ENCODE measurements at places on chromosomes 5 and 9. TPM values are rescaled to one million over a fixed set of nuclear protein-coding genes. Genes with fewer than 3 reads are reported as not detected.

The NDOR1 gene
- total RNA-seq: 5.7 TPM

The AQP7 gene
- total RNA-seq: 173 TPM

The GLDC gene
- total RNA-seq: not detected

The IL9 gene
- total RNA-seq: not detected

The LRRTM2 gene
- total RNA-seq: 0.12 TPM

The CDC20B gene
- not detected for total RNA-seq

The EQTN gene
- not detected for total RNA-seq

DNA sequence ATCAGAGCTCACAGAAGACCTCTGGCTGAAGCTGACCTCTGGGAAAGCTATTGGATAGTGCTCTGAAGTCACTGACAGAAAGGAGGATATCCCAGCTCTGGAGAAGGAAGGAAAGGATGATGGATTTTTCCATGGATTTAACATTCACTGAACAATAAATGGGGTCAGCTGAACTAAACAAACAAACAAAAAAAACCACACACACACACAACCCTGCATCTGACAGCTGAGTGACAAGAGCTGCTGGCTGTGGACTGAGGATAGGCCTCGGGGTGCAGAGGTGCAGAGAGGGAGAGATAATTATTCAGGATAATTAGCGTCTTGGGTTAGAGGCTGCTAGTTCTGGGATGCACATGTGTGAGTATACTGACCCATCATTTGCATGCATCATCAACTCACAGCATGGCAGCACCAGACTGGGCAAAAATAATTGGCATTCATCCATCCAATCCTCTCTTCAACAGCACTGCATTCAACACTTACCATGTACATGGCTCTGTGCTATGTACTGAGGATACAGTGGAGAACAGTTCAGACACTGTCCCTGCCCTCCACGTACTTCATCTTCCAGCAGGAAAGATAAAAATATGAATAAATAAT lies 131.4 kb upstream of the TRIM32 start:
- no peak for DNase-seq

- no peak for DNase-seq
Measured at GRCh38 chr5:40860711-40861110, 19.5 kb downstream of the CARD6 start.

- no peak for DNase-seq
Measured at GRCh38 chr5:63262185-63262981, 683.8 kb downstream of the LRRC70 start.

DNA sequence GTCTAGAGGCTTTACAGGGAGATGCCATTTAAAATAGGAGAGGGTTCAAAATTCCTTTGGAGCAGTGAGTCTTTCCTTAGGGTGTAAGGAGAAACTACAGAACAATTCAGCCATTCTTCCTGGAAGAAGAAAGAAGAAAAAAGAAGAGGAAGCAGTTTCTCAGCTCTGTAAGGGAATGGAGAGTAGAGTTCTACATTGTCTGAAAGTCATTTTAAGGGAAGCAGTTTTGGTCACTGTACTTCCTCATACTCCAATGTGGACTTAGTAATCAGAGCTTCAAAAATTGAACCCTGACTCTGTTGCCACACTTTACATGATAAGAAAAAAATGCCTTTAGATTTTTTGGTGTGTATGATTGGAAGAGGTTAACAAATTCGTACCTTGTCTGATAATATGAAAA lies 122.4 kb downstream of the LRRC70 start:
- DNase-seq: no peak

- no peak for DNase-seq
Measured at GRCh38 chr9:111740739-111741138, 54.0 kb downstream of the SHOC1 start.

GRCh38 chr5:119897537-119898370 lies 268.4 kb downstream of the FAM170A start:
- no peak for DNase-seq

- DNase-seq: no peak
Measured at GRCh38 chr5:14884062-14884612, 12.6 kb upstream of the ANKH start.

DNA sequence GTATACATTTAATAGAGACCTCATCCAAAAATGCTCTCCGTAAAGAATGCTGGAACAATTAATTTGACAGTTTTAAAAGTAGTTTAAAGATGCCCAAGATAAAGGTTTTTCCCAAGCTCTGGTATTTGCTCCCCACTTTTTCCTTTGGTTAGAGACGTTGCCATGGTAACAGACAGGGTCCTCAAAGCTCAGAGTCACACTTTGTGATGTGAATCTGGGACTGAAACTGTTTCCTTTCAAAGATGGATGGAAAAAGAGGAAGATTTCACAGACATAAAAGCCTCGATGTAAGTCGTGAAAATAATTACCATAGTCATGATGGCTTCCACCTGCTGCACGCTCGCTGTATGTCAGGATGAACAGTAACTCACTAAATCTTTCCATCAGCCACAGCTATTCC lies 229.5 kb downstream of the MSX2 start:
- no peak for DNase-seq

DNA sequence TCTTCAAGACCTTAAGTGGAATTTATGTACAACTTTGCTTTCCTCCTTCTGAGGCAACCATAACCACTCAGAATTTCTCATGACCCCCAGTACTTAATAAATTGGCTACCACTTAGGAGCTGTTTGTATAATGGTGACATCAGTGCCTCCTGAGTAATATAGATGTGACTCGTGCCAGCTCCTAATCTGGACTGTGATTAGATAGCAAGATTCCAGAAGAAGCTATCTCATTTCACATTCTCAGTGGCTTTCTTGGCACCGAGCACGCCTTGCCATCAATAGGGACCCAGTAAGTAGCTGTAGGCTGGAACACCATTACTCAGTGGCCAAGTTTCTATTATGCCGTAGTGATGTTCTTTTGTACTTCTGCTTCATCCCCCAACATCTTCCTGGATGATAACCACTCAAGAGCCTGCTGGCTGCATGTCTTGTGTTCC lies 228.8 kb downstream of the CD180 start:
- DNase-seq: no peak

DNA sequence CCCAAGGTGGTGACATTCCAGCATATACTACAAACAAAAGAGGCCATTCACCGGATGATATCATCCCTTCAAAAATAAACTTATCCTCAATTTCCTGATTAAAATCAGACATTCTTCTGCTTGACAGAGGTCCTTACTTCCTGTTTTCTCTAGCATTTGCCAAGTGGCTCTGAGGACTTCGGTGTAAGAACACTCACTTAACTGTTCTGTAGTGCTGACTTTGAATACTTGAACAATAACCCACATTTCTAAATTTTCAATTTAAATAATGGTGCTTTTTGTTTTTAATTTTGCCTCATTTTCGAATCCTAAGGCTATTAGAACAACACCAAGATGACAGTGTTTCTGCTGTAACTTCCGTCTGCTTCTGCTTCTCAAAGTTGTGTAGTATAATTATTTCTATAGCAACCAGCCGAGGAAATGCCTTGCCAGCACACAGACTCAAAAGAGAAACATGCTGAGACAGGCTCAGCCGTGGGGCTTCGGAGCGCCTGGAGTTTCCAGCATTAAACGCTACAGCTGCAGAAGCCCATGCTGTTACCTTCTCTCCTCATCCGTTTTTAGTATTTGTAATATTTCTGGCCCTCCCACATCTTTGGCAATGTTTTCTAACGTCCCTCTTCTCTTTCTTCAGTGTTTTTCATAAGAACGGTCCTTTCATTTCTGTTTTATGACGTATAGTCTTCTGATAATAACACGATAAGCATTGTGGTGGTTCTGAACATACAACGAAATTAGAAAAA lies 19.5 kb upstream of the ANXA1 start:
- DNase-seq: peak; percentile 73

DNA sequence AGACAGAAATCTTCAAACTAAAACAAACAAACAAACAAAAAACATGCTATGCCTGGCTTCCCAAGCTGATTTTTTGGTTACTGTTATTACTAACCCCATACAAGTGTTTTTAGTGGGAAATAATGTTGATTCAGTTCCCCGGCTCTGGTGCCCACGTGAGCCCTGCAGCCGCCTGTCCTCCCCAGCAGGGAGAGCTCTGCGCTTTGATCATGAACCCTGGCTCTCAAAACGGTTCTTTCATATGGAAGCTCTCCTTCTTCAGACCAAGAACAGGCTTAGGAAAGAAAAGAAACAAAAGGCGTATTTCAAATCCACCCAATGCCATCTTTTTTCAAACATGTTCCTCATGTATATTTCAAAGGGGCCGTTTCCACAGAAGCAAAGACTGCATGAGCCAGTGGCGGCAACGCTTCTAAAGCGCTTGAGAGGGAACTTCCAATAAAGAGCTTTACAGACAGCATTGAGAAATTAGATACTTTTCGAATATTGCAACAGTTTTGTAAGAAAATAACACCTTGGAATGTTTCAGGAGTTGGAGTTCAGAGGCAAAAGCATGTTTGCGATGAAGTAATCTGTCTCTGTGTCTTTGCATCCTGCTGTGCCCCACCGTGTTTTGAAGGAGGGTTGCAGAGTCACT lies 74.8 kb downstream of the ICE1 start:
- DNase-seq: peak; percentile 57

GRCh38 chr5:122845229-122846050 lies at the start of gene SNX24:
Gene SNX24, plus strand, starts transcription at chr5:122845613. Its CDS starts 21 bp downstream, at chr5:122845634.
- DNase-seq: peak; percentile 92

DNA sequence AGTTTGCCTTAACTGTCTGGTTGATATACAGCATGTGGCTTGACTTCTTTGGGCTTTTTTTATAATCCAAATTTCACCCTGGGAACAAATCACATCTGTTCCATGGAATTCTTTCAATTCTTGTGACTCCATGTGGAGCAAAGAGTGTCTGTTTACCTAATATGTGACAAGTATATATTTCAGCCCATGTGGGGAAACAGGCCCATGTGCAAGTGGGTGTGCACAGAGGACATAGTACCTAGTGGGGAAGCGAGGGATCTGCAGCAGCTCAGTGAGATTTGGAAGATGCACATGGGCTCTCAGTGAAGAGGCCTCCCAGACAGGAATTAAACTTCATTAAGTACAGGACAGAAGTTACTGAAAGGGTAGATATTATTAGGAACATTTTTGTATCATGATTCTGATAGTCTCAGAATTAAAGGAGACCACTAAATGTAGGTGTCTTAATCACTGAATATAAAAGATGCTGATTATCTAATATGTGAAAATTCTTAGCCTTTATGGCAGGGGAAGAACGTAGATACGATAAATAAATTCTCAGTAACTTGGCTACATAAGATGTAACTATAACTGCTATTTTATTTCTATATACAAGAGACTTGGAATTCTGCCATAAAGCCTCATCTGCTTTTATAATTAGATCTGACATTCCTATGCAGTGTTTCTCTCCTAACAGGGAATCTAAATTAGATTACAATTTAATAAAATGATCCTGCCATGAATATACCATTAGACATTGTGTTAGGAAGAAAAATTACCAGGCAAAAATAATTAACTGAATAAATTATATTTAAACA lies 181.2 kb downstream of the SLC12A2 start:
- DNase-seq: no peak

- DNase-seq: no peak
Measured at GRCh38 chr5:16880547-16880946, 55.5 kb downstream of the MYO10 start.

DNA sequence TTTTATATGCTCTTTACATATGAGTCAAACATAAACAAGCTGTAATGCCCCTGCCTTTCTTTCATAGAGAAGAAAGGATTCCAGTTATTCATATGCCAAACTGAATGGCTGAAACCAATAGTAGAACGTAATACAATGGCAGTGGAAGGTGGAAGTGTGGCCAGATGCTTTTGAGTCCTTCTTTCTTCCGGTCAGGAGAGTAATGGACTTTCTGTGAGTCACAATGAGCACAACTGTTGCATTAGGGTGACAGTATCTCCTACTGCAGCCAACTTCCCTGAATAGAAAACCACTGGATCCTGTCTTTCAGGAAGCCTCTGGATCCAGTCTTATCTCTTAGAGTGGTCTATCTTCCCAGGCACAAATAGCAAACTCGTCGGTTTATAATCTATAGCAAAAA lies 855.2 kb downstream of the MAT2B start:
- DNase-seq: no peak

DNA sequence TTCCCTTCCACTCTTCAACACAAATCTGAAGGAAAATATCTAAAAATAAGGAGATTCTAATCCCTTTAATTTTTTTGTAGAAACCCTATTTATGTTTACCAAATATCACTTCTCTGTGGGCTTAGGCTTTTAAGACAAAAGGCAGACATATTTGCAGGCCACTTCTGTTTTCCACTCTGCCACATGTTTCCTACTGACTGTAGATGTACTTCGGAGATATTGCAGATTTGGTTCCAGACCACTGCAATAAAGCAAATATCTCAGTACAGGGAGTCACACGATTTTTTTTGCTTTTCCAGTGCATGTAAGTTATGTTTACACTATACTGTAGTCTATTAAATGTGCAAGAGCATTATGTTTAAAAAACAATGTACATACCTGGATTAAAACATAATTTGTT lies 219.0 kb downstream of the SREK1 start:
- DNase-seq: no peak

- DNase-seq: no peak
Measured at GRCh38 chr9:15268317-15268716, 38.7 kb downstream of the TTC39B start.
